ENCODE measurements at places on chromosomes 1 and 21. TPM values are rescaled to one million over a fixed set of nuclear protein-coding genes. Genes with fewer than 3 reads are reported as not detected.

DNA sequence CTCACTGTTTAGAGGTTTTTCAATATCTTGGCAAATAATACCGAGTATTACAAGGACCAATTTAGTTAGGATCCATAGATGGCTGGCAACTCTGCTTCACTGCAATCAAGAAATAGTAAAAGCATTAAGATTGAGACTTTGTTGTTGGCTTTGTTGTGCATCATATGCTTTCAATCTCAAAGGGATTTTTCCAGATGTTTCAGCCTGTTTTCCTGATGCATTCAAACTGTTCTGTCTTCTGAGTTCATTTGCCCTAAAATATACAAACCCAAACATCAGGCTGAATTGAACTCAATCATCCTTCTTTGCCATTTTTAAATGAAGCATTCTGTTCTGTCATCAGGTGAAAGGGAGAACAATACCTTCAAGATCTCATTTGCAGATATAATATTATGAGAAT is 248.7 kb downstream of the TTLL7 start:
- no peak for DNase-seq

GRCh38 chr1:101245246-101245927 is 8.6 kb downstream of the S1PR1 start:
- no peak for DNase-seq

DNA sequence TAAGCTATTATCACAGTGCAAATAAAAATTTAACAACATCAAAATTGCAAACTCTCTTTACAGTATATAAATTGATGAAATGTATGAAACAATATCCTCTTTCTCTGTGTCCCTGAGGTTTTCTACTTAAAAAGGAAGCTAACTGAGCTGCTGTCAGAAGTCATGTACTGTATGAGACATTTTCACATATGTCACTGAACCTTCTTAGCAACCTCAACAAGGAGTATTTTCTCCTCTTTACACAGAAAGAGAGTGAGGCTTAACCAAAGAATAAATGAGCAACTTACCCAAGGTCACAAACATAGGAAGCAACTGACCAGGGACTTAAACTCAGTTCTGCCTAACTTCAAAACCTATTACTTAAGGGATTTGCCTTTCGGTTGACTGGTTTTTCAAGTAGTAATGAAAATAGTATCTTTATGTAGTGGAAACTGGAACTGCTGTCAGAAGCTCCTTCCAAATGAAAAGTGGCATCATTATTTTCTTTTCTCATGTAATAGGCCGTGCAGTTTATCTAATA is 288.9 kb downstream of the LRRIQ3 start:
- DNase-seq = no peak

DNA sequence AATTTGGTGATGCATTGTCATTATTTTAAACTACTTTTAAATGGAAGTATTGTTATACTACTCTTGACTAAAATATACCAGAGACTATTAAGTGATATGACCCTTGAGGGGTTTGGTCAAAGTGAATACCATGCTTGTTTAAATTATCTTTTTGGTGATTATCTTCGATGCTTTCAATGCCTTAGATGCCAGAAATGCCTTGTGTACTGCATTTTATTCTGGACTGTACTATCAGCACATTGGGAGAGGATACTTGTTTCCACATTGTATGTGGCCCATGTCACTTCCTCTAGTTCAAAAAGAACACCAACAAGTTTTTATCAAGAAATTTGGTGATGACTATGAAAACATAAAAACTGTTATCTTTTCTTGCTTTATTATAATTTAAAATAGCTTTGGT is 16.3 kb downstream of the MAP3K7CL start:
- no peak for DNase-seq

DNA sequence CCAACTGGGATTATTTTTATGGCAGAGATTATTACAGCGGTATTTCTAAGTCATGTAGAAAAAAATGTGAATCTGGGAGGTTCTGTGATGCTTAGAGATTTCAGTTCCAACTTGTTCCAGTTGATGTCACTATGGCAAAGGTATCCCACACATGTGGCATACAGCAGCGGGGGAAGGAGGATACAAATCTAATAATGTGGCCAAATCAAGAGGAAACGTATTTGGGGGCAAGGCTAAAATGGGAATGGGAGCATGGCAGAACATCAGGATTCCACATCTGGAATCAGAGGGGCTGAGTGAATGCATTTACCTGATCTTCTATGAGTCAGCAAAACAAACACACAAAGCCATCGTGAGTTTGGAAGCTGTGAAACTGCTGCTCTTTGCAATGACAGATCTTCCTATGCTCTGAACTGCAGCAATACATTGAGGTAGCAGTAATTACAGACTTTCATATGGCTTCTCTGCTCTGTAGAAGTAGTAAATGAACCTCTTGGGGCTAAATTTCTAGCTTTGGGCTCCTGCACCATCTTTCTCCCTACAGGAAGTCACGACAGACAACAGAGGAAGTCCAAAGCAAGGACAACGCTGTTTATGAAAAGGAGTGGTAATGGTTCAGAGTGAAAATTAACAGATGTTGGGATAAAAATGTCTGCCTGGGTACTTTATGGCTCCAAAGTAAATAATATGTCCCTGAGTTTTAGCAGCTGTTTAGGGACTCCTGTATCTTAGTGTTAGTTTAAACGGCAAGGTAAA is 55.5 kb downstream of the GABPA start:
- peak; percentile 51 for DNase-seq

- DNase-seq = no peak
Observed at GRCh38 chr21:43721206-43721605, 2.3 kb downstream of the PDXK start.

GRCh38 chr21:35593000-35593502 is 467.3 kb downstream of the SETD4 start:
- peak; percentile 65 for DNase-seq

GRCh38 chr1:186214791-186215190 is 160.3 kb downstream of the TPR start:
- peak; percentile 16 for DNase-seq

DNA sequence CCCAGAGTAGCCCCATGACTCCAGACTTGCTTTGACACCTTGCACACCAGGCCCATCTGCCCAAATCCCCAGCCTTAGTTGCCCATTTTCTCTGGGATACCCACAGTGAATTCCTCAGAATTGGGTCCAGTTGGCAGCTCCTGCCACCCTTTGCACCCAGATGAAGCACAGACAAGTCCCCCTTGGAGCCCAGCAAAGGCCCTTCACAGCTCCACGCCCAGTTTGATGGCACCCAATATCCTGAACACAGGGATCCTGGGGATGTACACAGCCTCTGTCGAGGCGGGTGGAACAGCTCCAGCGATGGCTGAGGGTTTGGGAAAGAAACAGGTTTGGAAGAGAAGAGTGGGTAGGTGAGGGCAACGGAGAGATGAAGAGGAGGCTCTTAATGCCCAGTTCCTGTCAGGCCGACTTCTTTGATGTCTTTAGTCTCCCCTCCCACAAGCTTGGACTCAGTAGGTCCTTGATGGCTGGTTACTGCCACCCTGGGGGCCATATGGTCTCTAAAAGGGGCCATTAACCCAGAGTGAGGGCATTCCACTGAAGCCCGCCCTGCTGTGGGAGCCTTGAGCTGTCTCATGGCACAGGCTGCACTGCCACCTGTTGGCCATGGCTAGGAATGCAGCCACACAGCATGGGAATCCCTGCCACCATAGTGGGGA is 21.7 kb downstream of the TMEM53 start:
- DNase-seq = peak; percentile 59

DNA sequence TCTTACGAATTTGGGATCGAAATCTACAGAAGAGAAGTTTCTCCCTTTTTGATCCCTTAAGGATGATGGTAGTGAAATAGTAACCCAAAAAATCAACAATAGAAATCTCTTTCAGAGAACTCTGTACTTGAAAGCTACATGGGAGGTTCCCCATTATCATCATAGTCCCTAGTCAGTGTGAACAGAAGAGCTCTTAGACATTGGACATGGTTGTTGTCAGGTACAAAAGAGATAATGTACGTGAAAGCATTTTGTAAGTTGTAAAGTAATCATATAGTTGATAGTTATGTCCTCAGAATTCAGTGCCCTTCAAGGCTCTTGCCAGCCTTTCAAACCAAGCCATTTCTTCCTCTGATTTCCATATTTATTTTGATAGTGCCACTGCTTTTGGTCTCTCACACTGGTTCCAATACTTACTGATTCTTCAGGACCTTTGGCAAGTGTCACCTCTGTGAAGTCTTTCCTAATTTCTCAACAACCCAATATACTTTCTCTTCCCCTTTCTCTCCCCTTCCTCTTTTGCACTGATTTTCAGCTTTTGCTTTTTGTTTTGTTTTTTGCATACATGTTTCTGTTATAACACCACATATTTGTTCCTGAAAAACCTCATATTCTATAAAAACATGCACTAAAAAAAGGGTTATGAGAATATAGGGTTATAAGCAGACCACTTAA is 22.4 kb downstream of the VPS45 start:
- DNase-seq = no peak

GRCh38 chr1:192167911-192168700 is 9.8 kb downstream of the RGS18 start:
- DNase-seq = peak; percentile 47

DNA sequence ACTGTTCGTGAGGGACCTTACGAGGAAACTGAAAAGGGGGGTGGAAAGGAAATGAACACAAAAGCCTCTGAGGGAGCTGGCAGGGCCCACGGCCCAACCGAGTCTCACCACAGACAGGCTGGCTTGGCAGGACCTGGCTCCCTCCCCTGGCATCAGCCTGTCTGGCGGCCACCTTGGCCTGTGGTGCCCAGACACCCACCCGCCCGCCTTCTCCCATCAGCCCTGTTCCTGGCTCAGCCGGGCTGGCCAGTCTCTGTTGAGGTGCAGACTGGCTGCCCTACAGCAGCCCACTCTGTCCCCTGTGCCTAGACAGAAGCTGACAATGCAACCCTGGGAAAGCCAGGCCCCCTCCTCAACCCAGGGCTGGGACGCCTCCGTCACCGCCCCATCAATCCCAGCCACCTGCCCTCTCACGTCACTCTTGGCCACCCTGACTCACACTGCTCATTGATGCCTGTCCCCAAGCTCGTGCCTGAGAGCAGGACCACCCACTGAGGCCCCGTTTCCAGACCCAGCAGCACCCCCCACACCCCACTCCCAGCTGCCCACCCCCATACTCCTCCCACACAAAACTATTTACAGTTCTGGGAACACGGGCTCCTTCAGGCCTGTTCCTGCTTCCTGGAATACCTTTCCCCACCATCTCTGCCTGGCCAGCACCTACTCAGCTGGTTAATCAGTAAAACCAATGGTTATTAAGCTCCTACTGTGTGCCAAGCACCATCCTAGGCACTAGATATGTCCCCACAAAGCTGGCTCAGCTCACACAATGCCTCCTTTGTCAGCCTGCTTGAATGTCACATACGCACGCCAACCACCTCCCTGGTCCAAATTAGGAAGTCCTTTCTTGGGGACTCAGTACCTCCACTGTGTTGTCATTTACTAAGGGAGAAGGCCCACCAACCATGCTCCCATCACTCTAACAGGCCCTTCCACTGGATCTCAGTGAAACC is 22.7 kb downstream of the SDC3 start:
- peak; percentile 39 for DNase-seq

DNA sequence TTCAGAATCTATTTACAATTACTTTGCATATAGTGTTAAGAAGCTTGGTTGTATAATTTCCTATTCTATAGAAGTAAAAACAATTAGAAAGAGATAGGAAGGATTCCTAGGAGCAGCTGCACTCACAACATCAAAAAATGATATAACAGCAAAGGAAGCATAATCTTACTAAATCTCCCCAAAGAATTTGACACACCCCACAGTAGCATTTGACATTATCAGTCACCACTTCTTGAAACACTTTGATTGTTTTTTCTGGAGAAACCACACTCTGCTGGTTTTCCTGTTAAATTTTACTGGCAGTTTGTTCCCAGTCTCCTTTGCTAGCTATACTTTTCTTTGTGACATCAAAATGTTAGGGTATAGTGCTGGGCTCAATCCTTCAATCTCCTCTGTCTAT is 100.8 kb upstream of the KIAA1614 start:
- DNase-seq = peak; percentile 40

DNA sequence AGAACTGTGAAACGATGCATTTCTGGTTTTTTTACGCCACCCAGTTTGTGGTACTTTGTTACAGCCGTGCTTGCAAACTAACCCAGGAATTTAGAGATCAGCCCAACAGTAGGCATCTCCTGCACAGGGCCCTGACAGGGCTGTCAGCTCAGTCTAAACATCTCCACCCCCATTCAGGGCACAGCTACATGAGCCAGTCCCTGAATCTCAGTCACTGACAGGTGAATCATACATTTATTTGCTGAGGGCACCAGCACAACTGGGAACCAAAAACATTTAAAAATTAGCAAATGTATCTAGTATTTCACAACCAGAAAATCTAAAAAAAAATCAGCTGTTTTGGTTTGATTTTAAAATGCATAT is 30.7 kb downstream of the PRDX6 start:
- DNase-seq = no peak

DNA sequence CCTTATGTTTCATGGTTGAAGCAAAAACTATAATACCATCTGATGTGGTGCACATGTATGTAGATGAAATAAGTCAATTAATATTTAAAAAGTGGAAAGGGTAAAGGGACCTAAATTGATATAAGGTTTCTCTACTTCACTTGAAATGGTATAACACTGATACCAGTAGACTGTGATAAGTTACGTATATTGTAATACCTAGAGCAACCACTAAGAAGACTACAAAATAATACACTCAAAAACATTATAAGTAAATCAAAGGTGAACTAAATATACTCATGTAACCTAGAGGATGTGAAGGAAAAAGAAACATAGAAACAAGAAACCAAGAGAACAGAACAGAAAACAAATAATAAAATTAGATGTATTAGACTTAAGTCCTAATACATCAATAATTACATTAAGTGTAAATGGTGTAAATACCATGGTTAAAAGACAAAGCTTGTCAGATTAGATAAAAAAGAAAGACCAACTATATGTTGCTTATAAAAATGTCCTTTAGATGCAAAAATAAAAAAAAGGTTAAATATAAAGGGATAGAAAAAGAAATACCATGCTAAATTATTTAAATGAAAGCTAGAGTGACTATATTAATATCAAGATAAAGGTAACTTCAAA is 118.8 kb downstream of the LRRC7 start:
- no peak for DNase-seq

GRCh38 chr21:34126269-34126668 is 52.9 kb downstream of the MRPS6 start:
- DNase-seq = peak; percentile 66

- peak; percentile 3 for DNase-seq
Observed at GRCh38 chr21:32044205-32045180, 171.7 kb downstream of the HUNK start.

GRCh38 chr21:23780326-23780725 is 1827.0 kb downstream of the MRPL39 start:
- no peak for DNase-seq

- DNase-seq = no peak
Observed at GRCh38 chr21:41638201-41638790, 128.6 kb downstream of the RIPK4 start.

Gene SLC66A1
- total RNA-seq = 18.3 TPM

Gene NCAM2
- 8.5 TPM for total RNA-seq

Gene GBP4
- 0.77 TPM for total RNA-seq

Gene ASH1L
- total RNA-seq = 25.4 TPM

Gene FABP3
- total RNA-seq = 554 TPM

Gene PRDM16
- total RNA-seq = 1.8 TPM

Gene RXFP4
- total RNA-seq = not detected

Gene SFN
- under 0.01 TPM for total RNA-seq

Gene SGIP1
- total RNA-seq = 11.0 TPM

Gene CDCA8
- total RNA-seq = 0.26 TPM

Gene NOS1AP
- 0.17 TPM for total RNA-seq

Gene GPR61
- total RNA-seq = 0.26 TPM

Gene FGR
- total RNA-seq = not detected

Gene SLAMF9
- total RNA-seq = not detected
